Fibroblast of pulmonary artery (primary cell): ENCODE measurements at places on chromosomes 5 and 9.

DNA sequence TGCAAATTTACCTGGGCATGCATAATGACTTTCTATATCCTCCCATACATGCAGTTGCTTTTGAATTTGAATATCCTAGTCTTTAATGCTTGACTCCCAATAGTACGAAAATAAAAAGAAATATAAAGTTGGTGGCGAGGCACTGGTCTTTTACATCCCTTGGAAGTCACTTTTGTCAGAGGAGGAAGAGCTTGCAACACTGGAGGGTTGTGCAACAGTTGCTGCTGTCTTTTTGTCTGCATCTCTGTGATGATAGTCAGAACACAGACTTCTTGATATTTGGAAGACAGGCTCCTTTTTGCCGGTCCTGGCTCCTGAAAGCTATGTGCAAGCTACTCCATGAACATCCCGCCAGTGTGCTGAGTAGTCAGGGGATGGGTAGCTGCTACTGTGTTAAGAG, 16.8 kb upstream of the SGCD start:
- DNase-seq = no peak

DNA sequence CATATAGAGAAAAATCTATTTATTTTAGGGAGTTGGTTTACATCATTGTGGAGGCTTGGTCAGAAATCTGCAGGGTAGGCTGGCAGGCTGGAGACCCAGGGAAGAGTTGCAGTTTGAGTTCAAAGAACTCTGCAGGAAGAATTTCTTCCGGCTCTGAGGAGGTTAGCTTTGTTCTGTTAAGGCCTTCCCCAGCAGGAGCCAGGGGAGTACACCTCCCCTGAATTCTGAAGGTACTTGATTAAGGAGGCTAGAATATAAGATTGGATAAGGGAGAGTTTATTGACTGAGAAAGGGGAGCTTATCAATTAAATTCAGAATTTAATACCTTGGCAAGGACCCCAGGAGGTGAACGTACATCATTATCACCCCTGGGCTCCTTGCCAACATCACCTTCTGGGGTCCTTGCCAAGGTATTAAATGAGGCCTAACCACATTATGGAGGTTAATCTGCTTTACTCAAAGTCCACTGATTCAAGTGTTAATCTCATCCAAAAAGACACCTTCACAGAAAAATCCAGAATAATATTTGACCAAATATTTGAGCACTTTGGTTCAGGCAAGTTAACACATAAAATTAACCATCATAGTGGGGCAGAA, 351.7 kb downstream of the CWC27 start:
- no peak for DNase-seq

DNA sequence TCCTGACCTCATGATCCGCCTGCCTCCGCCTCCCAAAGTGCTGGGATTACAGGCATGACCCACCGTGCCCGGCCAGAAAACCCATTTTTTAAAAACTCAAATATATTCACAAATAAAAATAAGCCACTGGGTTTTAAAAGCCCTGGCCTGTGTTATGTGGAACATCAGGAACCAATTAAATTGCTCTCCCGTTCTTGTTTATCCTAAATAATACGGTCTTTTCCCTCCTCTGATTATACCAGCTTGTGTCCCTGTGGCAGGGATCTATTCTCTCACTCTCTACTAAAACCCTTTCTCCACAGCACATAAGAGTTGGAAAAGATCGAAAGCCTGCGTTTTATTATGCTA, 30.1 kb upstream of the LPAR1 start:
- no peak for DNase-seq

DNA sequence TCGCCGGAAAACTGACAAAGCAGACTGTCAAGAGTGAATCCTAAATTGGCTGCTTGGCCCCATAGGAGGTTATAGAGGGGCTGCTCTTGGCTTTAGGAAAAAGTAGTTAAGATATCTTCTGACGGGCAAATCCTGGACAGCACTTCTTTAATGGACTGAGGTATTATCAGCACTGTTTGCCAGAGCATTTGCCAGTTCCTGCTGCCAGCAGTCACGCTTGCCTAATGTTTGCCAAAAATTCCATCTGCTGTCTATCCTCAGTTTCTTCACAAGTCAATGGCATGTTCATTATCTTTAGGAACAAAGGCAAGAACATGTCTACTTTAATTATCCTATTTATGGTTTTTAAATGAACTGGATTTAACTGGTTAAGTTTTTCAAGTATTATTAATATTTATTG, 25.8 kb upstream of the SREK1 start:
- DNase-seq = no peak

DNA sequence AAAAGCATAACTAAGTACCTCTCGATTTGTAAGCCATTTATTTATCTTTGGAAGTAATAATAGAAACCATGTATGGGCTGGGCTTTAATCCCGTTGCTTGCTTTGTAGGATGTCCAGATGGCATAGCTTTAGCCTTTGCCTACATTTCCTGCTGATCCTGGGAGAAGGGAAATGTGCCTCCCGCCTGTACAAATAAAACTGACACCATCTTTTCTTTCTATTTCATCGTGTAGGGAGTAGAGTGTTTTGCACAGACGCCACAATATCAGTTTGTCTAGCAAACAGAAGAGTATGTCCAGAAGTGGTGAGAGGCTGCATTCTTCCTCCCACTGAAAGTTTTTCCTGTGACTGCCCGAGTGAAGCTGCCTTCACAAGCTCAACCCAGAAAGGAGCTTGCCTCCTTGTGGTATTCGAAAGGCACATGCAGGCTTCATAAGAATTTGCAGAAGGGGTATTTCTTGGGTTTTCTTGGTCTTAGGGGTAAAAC, 24.7 kb upstream of the TJP2 start:
- peak; percentile 84 for DNase-seq

DNA sequence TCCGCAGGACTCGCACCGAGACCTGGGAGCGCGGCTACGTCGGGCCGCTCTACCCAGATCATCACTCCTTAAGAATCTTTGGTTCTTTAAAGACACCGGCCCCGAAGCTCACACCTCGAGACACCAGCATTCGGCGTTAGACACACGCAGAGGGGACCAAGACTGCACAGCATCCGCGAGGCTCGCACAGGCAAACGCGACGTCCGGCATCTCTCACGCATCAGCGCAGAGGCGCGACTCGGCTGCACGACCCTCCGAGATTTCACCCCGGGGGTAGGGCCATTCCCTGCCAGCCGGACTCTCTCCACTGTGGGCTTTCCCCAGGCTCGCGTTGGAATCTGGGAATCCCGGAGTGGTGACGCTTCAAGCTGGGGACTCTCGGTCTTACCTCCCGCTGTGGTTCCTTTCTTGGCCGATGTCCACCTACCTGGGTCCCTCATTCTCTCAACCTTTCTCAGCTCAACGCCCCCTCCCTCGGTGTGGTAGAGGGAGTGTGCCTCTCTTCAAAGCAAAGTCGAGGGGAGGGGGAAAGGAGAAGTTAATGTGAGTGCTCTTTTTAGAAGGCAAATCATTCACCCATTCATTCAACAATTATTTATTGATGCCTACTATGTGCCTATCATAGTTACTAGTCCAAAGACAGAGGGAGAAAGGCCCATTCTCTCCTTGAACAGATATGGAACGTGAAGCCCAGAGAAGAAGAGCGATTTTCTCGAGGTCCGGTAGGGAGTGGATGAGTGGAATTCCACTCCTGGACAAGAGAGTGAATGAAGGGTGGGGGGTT, 1.3 kb upstream of the HAND1 start:
- no peak for DNase-seq

DNA sequence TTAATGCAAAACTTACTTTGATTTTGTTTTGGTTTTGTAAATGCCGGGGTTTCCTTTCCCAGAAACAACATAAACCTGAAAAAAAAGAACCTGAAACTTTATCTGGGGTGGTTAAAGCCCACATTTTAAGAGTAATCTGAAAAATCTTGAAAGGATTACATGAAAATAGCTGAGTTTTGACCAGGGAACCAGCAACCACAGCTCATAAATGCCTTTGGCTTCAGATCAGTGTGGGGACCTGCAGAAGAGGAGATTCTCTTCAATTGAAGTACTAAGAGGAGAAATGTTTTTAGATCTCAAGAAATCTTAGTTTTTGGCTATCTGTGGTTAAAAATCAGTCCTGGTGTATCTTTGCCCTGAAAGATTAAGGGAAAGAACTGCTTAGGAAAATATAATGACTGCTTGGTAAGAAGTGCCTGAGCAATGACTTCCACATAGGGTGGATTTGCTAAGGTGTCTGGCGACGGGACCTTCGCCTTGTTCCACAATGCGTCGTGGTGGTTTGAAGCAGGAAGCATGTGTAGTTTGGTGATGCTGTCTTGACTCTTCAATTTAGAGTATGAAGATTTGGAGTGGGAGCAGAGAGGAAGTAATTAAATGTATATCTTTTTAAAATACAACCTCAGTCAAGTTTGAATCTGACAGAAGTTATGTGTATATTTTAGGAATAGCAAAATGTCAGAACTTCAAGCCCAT, 186.5 kb downstream of the MAN2A1 start:
- no peak for DNase-seq

GRCh38 chr5:179209359-179210150, 135.7 kb downstream of the ADAMTS2 start:
- DNase-seq = peak; percentile 61

- DNase-seq = peak; percentile 89
Measured at GRCh38 chr9:92506184-92506857, 24.0 kb upstream of the ASPN start.

DNA sequence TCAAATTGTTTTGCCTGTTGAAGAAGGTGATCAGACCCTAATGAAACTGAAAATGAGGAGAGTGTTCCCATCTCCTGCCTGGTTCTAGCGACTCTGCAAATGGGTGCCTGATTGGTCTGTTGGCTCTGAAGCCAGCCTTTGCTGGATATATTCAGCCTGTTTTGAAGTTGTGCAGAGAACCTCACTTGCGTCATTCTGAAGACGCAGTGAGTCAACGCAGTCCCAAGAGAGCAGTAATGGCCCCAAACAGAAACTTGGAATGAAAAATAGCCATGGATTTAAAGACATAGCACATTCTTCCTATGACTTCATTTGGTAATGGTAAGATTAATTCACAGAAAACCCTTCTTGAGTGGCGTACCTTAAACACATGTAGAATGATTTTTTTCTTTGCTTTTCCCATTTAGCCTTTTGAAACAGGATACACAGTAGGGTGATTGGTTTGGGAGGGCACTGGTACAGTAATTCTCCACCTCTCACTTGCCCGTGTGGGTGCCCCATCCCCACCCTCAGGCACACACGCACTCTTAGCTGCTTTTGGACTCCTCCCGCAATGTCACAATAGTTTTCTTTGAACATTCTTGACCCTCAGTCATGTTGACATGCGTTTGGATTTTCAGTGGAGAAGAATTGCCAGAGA, 54.1 kb upstream of the ABL1 start:
- peak; percentile 99 for DNase-seq

GRCh38 chr9:129685220-129685932, 19.9 kb downstream of the PRRX2 start:
- no peak for DNase-seq

DNA sequence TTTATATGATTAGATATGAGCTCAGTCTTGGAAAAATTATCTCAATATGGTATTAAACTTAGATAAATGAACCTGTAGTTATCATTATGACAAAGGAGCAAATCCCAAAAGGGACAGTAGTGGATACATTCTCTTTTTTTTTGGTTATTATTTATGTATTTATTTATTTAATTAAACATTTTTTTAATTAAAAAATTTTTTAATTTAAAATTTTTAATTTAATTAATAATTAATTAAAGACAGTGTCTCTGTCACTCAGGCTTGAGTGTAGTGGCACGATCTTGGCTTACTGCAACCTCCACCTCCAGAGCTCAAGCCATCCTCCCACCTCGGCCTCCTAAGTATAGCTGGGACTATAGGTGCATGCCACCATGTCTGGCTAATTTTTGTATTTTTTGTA, 15.6 kb downstream of the ANKHD1 start:
- no peak for DNase-seq
